ENCODE measurements at places on chromosomes 6 and 20.

- no peak for DNase-seq
Measured at GRCh38 chr6:112214739-112215269, 39.6 kb downstream of the LAMA4 start.

- DNase-seq, result no peak
Measured at GRCh38 chr6:82554666-82555065, 191.0 kb downstream of the TPBG start.

DNA sequence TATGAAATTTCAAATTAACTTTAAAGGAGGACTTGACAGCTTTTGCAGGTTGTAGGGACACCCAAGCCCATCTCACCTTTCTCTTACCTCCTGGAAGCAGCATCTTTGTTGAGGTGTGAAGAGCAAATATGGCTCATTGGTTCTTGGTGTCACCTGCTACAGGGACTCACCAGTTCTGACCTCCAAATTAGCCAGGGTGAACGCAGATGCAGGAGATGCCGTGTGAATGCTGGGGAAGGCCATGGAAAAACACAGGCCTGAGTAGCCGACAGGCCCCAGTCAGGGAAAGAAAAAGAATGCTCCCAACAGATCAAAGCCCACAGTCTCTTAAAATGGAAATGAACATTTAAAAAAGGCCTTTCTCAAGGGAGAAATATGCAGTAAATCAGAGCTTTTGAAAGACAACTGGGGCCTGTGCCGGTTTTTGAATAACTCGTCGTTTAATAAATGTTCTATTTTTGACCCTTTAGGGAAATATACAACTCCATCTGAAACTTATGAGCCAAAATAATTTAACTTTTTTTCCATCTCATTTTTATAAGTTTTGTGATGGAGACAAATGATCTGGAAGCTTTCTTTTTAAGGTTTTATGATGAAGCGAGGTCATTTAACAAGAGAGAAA is 167.5 kb downstream of the CD83 start:
- DNase-seq, result no peak

DNA sequence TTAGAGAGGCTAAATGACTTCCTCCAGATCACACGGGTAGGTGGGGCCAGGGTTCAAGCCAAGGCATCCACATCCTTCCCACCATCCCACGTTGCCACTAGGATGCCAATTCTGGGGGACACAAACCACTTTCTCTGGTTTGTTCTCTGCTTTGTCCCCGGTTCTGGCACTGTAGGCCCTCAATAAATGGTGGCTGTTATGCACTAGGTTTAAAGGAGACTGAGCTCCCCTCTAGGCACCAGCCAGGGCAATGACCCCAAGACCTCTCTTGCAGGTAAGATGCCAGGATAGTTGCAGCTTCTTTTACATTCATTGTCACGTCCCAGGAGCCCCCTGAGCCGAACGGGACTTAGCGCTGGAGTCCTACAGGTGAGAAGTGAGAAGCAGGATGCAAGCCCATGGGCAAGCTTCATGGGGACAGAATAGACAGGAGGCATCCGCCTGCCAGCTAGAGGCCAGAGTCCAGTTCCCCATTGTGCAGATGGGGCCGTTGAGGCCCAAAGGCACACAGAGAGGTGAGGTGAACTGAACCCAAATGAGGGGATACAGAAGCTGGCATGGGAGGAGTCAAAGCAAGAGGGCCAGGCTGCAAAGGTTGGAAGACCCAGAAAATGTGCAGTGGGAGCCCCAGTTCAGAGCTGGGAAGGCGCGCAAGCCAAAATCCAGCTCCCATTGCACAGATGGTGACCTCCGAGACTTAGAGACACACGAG is 677 bp downstream of the PXMP4 start:
- no peak for DNase-seq

DNA sequence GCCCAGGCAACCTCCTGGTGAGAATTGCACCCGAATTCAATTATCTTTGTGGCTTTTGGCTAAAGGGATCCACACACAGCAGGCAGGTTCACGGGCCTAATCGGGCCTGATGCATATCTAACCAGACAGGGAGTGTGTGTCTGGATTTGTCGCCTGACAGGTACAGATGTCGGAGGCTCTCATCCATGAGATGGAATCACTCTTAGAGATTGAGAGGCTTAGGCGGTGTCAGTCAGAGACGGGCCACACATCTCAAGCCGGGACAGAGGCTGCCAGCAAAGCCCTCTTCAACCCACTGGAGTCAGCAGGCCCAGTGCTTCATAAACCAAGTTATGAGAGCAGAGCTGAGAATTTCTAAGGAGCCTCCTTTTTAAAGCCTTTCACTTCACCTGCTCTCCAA is 247.0 kb downstream of the LRFN2 start:
- no peak for DNase-seq

DNA sequence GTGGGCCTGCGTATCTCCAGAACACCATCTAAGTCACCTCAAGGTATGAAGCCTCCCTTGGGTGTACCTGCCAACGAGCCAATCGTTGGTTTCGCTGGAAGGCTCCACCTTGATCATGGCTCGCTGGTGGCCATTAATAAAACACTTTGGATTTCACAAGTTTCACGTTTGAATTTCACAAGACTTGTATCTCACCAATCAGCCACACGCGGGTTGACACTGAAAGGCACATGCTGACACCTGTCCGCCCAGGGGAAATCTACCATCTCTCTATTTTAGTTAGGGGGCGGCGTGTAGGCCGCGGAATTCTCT is 586 bp upstream of the HMGA1 start:
- DNase-seq, result no peak

DNA sequence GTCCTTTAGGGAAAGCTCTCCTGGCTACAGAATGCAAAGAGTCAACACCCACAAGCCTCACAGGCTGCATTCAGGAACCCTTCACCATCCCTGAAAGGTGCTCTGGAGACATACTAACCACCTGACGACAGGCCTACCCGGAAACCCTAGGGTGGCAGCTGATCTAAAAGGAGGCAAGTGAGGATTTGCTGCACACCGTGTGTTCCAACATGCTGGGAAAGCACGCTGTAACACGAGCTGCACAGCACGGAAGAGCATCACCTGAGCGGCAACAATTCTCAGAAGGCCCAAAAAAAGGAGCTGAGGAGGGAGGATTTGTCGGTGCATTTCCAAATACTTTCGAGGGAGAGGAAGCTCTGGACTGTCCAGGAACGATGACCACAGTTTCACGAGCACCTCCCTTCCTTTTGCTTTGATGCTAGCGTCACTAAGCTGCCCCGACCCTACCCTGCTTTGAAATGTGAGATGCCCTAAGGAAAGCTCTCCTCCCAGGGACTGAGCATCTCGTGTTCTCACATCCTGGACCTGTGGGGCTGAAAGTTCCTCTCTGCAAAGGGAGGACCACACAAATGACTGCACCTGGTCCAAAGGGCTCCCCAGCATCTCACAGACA is 87.0 kb downstream of the PPP1R3G start:
- DNase-seq, result no peak

GRCh38 chr6:12014027-12014872 is 2.1 kb downstream of the HIVEP1 start:
- DNase-seq, result no peak

DNA sequence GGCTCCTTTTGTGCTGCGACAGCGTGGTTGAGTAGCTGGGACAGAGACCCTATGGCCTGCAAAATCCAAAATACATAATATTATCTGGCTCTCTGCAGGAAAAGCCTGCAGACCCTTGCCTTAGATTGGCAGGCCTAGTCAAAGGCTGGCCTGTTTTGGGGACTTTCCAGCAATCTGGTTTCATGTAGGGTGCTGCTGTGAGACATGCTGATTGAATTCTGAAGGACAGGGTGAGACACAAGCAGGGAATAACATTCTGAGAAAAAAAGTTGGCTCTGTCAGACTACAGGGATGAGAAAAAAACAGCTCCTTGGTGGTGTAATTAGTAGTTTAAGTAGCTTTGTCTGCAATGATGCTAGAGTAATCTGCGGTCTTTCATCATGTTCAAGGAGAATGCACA is 402.7 kb upstream of the AGPAT4 start:
- no peak for DNase-seq

DNA sequence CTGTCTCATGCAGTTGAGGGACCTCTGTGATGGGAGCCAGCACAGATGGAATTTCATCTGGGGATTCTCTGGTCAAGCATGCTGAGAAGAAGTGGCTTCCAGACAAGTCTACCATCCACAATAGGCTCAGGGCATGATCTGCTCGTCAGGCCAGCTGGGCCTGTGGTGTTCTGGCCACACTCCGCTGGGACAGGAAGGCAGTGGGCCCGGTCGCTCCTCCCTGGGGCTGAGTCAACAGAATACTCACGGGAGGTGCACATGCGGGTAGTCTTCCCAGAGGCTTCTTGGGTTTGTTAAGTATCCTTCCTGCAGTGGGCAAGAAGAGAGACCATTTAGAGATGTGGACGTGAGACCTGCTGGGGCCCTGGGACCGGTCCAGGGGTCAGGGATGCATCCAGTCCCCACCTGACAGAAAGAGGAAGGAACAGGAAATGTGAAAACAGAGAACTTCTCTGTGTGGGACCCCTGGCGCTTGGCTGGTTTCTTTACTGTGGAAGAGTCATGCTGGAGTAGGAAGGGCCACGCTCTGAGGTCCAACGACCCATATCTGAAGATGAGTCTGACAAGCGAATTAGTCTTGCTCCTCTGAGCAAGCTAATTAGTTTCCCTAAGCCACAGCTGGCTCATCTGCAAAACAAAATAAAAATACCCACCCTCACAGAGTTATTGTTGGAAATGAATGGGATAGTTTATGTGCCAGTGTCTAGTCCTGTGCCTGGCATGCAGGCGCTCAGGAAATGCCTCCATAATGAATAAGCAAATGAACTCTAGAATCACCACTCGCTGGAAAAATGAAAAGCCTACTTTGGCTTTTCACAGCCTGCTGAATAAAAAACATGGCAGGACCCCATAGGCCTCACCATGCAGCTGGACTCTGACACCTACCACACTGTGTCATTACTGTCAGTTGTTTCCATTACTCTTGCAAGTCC is 67.3 kb downstream of the TRAM2 start:
- no peak for DNase-seq

GRCh38 chr6:44123544-44123943 is 3.7 kb downstream of the MRPL14 start:
- no peak for DNase-seq

- DNase-seq, result no peak
Measured at GRCh38 chr6:13638626-13639025, 23.5 kb downstream of the NOL7 start.

DNA sequence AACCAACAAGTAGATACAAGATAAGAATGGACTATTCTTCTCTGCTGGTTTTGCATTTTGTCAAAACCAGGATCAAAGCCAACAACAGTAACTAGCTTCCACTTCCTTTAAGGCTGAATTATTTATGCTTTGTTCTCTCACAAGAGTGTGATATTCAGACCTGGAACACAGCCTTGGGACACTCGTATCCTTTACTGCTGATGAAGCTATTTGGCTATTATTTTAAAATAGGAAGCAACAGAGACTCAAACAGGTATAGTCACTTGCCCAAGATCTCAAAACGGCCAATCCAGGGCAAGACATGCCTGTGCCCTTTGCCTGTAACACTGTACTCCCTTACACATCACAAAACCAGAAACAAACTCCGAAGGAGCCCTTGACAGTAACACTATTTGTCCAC is 19.9 kb downstream of the SPTLC3 start:
- no peak for DNase-seq

GRCh38 chr6:71190809-71191208 is 97.8 kb upstream of the OGFRL1 start:
- DNase-seq, result no peak

GRCh38 chr6:84731401-84731800 is 33.0 kb downstream of the TBX18 start:
- no peak for DNase-seq

DNA sequence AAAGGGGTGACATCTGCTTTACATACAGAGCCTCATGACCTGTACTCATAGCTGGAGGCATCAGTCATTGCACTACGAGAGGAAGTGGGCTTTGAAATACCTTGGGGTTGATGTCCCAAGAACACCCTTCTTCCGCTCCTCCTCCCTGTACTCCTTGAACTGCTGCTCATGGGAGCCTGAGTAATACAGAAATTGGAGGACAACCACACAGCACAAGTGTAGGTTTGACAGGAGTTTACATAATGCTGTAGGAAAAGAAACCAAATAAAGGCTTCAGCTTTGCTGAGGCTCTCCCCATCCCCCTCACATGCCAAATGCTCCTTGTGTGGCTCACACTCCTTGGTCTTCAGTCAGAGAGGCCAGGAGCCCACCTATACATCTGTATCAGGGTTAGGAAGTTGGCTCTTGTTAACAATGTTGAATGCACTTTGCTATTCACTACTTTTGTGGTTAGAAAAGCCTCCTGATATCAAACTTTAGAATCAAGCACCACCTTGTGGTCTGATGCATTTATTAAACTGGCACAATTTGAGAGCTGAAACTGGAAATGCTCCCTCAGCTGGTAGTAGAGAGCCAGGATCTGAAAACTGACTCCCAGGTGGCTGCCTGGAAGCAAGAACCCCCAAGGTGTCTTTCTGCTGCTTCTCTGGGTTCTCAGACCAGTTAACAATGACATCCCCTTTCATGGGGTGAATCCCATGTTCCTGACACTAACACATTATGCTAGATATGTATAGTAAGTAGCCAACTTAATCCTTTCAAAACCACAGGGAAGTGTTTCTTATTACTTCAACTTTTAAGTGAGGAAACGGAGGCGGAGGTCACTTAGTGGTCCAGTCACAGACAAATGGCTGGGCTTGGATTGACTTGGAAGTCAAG is 56.2 kb upstream of the EDN1 start:
- DNase-seq, result no peak

DNA sequence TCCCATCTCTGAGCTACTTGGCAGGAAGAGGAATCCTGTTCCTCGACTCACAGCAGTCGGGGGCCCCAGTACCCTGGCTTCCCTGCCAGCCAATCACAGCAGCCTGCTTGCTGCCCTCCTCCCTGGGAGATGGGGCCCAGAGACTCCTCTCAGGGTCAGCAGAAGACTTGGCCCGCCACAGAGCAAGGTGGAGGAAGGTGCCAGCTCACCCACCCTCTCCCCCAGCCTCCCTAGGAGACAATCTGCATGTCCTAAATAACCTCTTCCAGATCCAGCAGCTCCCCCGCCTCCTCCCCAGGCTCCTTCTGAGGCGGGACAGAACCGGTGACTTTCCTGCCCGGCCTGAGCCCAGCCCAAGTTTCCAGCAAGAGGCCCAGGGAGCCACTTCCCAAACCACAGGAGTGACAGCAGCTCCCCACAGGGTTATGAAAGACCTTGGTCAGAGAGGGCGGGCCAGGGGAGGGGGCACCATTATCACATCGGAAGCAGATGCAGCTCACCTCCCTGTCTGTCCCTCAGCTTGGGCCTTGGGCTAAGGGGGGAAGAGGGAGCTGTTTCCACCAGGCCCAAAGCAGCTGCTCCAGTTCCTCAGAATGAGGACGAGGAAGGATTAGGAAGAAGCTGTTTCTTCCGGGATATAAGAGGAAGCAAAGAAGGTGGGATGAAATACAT is 2.3 kb downstream of the CCND3 start:
- DNase-seq, result peak; percentile 62

GRCh38 chr6:72715119-72715518 is 93.3 kb downstream of the KCNQ5 start:
- DNase-seq, result no peak

DNA sequence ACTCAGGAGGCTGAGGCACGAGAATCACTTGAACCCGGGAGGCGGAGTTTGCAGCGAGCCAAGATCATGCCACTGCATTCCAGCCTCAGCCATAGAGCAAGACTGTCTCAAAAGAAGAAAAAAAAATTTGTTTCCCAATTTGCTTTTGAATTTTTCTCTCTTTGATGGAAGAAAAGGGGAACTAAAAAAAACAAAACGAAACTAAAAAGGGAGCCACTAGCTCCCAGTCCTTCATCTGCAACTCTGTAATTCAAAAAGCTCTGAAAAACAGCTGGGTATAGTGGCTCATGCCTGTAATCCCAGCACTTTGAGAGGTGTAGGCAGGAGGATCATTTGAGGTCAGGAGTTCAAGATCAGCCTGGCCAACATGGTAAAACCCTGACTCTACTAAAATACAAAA is 9.5 kb downstream of the OVOL2 start:
- DNase-seq, result no peak

- DNase-seq, result no peak
Measured at GRCh38 chr6:166351715-166352285, 9.5 kb upstream of the SFT2D1 start.
